NCI-H1048 (cell line): ENCODE measurements at places on chromosomes 5 and 9.

- peak; percentile 20 for DNase-seq
Observed at GRCh38 chr5:9545992-9546851, at the start of gene SEMA5A. Gene SEMA5A (minus strand): TSS chr5:9546075. CDS start chr5:9379946, 166,129 bp downstream.

DNA sequence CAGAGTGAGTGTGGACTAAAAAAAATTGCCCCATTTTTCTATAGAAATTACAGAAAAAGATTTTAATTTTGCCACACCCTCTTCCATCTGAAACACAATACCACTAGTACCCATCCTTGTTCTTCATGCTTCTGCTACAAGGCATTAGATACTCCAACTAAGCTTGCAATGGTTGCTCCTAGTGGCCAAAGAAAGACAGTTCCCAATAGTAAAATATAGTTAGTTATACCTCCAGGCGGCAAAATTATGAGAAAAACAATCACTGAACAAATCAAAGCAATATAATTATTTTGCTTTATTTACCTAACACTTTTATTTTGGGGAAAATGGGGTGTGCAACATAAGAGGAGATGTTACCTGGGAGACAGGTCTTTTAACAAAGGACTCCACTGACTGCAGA is 101.2 kb downstream of the RAPGEF6 start:
- no peak for DNase-seq

- no peak for DNase-seq
Observed at GRCh38 chr5:134851307-134851923, 5.6 kb downstream of the C5orf24 start.

DNA sequence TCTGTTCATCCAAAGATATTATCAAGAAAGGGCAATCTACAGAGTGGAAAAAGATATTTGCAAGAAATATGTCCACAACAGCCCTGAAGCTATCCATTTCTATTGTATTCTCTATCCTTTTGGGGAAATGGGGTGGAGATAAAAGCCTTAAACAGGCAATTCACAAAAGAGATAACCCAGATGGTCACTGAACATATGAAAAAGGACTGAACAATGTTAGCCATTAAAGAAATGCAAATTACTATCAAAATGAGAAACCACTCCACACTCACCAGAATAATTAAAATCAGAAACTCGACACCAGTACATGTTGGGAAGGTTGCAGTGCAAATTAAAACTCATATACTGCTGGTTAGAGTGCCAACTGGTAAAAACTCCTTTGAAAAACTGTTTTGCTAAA is 955.2 kb upstream of the DMAC1 start:
- no peak for DNase-seq

DNA sequence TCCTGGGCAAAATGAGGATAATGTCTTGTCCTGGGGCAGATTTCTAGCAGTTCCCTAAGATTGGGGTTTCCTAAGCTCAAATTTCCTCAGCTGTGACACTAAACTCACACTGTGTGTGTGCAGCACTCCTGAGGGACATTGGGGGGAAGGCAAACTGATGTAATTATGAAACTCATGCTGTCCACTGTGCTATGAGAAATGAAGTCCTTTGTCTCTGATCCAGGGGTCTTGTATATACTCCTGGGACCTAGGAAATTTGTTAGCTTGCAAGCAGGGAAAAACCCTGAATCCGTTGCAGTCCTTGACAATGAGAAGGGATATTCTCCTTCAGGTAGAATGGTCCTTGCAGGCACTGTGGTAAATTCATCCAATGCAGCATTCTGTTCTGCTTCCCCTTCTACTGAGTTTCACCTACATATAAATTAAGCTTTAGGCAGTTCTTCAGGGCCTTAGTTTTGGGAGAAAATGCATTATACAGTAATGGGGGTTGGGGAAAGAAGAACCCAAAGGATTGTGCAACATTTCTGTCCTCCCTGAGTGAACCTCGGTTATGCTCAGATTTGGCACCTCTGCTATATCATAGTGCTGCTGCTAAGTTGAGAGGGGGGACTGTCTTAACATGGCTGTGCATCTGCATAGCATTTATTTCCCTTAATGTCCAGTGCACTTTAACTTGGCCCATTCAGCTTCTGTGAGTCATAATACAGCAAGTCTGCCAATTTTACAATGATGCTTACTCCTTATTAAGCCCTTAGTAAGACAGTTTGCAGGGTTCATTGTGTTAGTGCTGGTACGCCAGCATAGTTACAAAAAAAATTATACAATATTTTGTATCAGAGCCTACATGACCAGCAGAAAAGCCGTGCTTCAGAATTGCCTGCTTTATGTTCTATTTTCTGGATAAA is 80.2 kb downstream of the PJA2 start:
- DNase-seq, result no peak

DNA sequence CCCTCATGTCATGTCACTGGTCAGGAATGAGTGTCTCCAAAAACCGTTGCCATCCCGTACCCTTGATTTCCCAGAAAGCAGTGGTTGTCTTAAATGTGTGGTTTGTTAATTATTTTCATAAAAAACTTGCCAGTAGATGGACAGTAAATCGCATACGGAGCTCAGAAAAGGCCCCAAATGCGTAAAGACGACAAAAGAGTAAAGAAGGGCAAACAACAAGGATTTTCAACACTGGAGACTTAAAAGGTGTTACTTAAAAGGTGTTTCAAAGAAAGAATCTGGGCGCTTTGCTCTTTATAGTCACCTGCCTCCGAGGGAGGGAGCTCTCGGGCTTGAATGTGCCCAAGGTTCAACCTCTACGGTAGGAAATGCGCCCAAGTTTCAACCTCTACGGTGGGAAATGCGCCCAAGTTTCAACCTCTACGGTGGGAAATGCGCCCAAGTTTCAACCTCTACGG is 734 bp downstream of the KIF27 start:
- DNase-seq, result no peak

DNA sequence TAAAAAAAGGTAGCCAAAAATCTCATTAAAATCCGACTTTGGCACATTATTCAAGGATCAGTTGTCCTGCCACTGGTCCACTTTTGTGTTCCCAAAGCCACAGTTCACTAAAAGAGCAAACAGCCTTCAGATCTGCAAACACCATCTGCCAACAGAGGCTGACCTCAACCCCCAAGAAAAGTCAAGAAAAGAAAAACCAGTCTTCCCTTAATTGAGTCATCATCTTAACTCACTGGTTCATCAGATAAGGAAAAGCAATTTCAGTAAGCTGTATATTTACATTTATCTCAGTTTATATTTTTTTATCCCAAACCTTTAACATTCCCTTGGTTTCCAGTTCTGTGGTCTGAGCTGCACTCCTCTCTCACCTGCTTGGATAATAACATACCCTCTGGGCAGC is 21.2 kb downstream of the RASEF start:
- no peak for DNase-seq

DNA sequence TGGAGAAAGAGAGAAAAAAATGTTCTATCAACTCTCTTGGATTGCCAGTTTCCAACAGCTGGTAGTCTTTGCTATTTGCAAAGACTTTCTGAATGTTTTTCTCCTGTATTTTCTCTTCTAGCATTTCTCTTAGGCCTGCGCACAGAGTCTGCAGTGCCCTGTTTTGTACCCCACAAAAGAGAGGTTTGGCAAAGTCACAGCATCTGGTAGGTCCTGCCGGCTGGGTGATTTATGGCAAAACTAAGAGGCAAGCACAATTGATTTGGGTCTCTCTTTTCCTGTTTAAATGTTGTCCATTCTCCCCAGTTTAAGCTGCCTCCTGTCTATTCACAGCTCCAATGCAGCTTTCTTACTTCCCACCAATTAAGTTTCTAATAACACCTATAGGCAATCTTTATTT is 193.9 kb downstream of the TRPM3 start:
- no peak for DNase-seq

DNA sequence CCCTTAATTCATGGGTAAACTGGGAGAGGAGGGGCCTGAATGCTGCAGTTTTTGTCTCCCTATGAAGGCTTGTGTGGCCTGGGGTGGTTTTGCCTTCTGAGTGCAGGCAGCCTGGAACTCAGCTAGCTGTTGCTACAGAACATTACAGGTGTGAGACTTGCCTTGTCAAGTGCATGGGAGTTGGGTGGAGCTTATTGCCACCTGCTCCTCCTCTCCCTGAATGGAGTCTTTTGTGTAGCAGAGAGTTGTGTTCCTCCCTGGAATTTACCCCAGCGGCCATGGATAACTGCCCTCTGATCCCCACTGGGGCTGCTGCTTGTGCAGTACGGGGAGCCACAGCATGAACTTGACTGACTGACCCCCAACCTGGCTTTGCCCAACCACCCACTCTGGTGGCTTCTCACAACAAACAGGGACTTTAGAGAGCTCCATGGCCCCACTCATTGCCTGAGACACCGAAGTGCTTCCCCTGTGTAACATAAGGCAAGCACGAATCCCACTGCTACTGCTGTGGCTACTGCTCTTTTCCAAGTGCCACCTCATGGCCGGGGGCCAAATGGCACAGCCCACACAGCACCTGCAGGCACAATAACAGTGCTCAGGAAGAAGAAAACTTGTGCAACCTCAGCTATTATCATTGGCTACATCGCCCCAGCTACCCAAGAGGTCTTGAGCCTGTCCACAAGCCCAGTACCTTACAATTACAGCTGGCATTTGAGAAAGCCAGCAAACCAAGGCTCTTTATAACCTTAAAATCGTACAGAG is 942.9 kb downstream of the CDH18 start:
- no peak for DNase-seq

DNA sequence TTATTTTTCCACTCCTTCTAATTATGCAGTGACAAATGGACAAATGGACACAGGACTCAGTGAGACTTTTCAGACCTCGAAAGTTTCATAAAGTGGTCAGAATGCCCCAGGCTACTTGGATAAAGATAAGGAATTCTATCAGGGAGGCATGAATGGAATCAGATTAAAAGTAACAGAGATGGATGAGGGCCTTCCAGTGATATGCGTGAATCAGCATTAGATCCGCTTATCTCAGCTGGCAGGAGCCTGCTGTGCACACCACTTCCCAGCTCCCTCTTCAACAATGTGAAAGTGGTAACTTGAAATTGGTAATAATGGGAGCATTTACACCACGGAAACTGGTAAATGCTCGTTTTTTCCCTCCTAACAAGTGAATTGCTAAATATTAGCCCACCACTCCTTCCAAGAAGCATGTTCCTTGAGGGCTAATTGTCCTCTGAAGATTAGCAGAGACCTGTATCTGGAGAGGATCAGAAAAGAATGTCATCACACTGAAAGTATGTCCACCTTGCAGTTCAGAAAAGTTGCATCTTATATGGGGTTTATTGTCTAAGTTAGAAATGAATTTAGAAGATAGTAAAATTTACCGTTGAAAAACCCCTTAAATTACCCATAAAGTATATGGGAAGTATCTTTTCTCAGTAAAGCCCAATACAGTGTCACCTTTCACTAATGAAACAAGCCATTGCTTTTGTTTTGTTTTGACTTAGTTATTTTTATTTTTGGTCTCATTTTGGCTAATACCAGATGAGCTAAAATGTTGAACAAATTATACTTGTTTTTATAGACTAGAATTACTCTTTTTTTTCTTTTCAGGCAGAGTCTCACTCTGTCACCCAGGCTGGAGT is 125.3 kb downstream of the DPYSL3 start:
- DNase-seq, result no peak

DNA sequence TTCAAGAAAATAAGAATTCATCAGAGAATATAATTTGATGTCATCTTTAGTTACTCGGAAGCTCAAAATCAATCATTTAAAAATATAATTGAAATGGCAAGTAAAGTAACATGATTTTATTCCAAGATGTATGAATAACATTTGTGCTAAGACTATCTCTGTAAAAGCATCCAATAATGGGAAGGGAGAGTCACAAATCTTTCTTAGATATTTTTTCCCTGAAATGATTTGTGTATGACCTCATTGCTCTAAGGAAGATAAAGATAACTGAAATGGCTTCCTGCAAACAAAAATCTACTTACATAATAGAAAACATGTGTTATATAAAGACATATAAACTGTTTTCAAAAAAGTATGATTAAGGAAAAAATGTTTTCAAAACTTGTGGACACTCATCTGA is 97.4 kb upstream of the FGF10 start:
- no peak for DNase-seq

DNA sequence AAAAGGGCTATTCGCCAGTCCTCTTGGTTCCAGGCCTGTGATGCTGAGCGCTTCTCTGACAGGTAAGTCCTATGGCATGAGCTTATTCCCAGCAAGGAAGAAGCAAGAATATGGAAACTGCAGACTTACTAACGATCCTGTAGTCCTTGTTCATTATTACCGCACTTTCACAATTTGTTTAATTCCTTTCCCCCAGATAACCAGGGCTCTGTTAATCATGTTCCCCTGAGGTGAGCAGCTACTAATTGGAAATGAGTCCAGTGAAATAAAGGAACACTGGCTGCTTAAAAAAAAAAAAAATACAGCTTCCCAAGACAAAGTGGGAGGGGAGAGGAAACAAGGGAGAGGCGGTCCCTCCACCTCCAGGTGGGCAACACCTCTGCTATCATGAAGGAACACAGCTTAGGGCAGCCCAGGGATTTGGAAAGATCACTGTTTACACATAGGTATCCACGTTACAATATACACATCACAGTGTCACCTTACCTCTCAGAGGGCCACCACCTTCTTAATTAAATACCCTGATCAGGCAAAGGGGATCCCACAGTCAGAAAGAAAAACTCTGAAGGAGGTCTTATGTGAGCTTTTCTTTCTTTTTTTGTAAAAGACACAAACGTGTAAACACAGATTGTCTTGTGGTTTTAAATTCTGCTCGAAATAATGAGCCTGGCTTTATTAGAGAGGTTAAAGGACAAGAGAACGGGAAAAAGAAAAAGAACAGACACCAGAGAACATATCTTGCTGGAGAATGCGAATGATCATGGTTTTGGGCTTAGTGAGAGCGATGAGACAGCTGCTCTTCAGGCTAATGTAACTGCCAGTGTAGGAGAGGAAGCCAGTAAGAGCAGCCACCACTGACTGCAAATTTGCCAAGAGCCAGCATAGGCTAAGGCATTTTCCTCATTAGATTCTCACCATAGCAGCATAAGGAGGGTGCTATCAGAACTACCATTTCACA is 258.6 kb downstream of the CRB2 start:
- no peak for DNase-seq

- DNase-seq, result no peak
Observed at GRCh38 chr9:108683245-108683644, 172.5 kb downstream of the ACTL7B start.

DNA sequence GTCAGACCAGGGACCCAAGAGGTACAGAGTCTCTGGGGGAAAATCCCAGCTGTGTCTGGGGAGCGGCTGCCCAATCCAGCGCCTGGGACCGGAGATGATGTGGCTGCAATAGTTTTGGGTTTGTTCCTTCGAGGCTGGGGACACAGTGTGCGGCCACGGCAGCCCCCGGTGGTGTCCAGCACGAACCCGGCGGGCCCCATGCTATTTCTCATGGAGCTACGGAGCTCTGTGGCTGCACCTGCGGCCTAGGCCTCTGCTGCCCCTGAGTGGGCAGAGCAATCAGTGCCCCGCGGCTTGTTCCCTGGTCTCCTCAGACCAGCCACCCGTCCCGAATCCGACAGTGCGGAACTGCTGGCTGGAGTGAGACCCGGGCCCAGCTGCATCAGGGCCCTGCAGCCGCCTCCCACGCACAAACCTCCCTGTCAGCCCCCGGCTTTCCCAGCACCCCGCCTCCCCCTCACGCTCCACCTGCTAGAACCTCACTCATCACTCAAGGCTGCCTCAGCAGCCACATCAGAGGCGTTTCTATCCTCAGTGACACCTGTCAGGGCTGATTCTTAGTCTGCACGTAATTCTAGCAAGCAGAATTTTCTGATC is 29.0 kb downstream of the SARDH start:
- DNase-seq, result no peak
